ENCODE measurements at places on chromosomes 1 and 21. TPM values are rescaled to one million over a fixed set of nuclear protein-coding genes. Genes with fewer than 3 reads are reported as not detected.

DNA sequence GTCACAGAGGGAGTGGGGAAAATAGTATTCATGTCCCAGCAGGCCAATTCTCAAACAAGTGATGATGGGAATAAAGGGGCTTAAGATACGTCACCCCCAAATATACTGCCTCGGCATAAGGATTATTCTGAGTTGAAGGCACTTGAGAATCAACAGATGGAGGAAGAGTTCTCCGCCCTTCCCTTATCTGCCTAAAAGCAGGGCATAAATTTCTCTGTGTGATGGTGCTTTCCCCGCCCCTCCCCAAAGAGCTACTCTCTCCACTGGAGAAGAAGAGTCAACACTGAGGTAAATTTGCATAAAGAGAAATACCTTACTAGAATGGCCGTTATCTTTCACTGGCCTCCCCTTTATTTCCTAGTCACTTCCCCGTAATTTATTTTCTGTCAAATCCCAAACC is 18.7 kb downstream of the BECN2 start:
- DNase-seq, result no peak

The NPHS2 gene
- total RNA-seq, result not detected

The SPRR2F gene
- not detected for total RNA-seq

The RXFP4 gene
- total RNA-seq, result 0.34 TPM

DNA sequence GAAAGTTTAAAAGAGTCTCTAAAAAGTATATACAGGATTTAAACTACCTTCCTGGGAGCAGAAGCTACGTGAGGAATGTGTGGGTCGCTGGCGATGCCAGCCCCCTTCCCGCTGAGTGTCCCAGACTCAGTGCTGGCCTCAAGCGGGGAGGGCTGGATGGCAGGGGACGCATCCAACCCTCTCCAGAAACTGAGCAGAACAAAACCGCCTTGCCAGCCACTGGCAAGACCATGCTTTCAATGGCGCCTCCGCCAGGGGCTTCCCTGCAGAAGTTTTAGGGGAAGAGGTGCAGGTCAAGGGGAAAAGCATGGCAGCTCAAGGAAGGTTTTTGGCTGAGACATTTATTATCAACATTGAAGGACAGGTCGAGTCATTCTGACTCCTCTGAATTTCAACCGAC is 26.1 kb downstream of the NADK start:
- no peak for DNase-seq

DNA sequence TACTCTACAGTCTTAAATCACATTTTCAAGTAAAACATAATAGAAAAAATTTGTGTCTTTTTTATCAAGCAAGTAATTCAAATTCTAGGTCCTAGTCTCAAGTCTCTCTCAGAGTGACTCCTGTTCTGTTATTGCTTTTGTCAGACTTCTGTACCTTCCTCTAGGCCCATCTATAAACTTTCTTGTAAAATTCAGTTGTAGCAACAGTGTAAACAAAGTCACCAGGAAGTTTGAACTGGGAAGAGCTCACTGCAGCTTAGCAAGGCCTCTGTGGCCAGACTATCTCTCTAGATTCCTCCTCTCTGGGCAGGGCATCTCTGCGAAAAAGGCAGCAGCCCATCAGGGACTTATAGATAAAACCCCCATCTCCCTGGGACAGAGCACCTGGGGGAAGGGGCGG is 13.5 kb upstream of the ZNF678 start:
- no peak for DNase-seq

GRCh38 chr1:10304295-10304694 is 93.9 kb downstream of the KIF1B start:
- no peak for DNase-seq

DNA sequence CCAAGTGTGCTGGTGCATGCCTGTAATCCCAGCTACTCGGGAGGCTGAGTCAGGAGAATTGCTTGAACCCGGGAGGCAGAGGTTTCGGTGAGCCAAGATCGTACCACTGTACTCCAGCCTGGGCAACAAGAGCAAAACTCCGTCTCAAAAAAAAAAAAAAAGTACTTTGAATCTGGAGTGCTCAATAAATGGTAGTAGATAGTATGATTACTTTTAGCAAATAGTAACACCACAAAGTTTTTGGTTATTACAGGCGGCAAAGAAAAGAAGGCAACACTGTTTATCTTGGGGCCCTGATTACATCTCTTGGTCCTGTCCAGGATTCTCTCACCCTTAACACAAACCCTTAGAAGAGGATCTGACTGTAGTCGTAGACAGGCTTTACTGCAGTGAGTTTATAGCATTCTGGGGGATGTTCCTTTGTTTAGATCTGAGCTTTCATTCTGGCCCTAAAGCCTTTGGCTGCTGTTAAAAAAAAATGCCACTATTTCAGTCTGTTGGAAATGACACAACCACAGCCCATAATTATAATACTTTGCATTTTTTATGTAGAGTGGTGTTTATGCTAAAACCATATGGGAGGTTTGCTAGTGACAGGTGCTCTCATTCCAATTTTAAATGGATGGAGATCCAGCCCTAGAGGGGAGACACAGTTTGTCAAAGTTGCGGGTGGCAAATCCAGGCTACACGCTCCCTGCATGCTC is 79.7 kb upstream of the SLC2A1 start:
- DNase-seq, result no peak

The C1orf56 gene
- total RNA-seq, result 0.25 TPM

The KCNK2 gene
- not detected for total RNA-seq

DNA sequence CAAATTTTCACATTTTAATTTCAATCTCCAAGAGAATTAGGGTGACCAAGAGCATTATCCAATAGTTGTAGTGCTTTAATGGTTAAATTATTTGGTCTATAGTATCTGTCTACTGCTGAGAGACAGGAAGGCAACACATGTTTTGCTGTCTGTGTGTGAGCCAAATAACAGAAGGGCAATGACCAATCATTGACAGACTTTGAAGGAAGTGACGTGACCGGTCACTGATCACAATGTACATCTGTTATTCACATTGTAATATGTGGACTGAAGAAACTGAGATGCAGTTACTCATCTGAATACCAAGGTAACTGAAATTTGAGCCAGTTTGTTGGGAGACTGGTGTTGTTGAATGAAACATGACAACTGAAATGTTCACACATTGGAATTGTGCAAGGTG is 196.7 kb downstream of the LRRC40 start:
- DNase-seq, result no peak

- no peak for DNase-seq
Observed at GRCh38 chr1:213484333-213484732, 433.3 kb downstream of the RPS6KC1 start.

DNA sequence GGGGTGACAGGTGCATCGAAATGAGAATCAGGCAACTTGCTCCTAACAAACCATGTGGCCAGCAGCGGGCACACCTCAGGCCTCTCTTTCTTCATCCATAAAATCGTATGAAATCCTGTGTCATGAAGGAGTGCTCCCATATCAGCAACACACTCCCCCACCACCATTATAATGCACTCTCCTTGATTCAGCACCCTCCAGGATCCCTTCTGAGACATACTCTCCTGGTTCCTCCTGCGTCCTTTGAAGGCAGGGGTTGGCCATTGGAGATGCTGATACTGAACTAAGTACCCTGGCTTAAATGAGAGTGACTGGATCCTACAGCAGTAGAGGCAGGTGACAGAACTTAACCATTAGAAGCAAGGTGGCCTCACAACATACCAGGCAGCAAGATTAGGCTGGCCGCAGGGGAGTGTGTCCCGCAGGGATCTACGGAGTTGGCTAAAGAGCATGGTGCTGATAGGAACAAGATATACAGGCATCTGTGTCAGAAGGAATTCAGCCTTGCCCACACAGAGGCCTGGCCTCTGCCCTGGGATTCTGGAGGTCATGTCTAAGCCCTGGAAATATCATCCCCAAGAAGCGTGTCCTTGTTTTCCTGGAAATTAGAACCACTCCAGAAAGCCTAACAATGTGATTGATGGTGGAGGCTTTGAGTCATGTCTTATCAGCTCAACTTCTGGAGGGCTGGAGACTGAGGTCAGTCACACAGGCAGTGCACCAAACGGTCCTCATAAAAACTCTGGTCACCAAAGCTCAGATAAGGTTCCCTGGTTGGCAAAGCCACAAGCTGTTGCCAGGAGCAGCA is 16.8 kb downstream of the S100A7A start:
- no peak for DNase-seq

- DNase-seq, result no peak
Observed at GRCh38 chr1:169031566-169032224, 74.8 kb upstream of the ATP1B1 start.

The ACAP3 gene
- total RNA-seq, result 47.7 TPM

The GREM2 gene
- not detected for total RNA-seq

DNA sequence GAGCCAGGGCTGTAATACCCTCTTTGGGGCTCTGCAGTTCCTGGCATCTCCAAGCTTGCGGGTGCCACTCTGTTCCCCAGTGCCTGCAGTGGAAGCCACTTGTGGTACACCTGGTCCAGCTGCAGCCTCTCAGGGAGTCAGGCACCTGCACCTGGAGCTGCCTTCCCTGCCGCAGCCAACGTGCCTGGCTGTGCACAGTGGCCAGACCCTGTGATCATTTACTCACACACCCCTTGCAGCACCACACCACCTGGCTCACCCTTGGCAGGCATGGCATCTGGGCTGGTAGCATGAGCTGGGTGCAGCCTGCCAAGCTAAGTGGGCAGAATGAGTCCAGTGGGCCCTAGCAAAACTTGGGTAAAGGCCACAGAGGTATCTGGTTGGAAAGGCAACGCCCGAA is 51.1 kb upstream of the NTPCR start:
- DNase-seq, result no peak

The LCE2C gene
- total RNA-seq, result not detected

DNA sequence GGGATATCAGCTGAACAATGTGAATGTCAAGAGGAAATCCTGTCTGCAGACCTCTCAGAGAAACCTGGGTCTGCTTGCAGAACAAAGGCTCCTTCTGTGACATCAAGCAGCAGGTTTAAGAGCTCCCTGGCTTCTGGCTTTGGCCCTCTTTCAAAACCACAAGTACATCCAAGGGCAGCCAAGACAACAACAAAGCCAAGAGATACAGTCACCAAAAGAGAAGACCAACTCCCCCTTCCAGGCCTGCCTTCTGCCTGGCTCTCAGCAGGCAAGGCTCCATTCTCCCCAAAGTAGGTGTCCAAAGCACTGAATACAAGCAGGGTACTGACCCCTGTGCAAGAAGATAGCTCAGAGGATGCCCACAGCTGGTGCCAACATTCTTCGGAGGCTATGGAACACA is 11.5 kb downstream of the BCAR3 start:
- DNase-seq, result no peak

The KDM1A gene
- 88.8 TPM for total RNA-seq

DNA sequence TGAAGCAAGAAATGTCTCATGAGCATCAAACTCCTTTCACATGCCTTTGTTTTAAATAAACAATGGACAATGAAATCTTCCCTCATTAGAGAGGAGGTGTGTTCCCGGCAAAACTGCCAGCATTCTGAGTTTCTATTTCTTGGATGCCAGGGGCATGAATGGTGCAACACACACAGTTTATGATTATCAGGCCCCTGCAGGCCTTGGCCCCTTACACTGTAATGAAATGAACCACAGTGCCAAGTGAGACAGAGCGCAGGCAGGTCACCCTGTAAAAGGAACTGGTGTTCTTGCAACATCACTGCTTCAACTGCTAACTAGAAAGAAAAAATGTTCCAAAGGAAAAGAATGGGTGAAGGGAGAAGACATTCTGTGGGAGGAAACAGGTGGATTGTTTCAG is 3.8 kb upstream of the PIGC start:
- DNase-seq, result no peak

Data from OCI-LY7 (cell line).